Fibroblast of lung (primary cell): ENCODE measurements at places on chromosomes 12 and 14. TPM values are rescaled to one million over a fixed set of nuclear protein-coding genes. Genes with fewer than 3 reads are reported as not detected.

Gene FAM222A
- total RNA-seq, result under 0.01 TPM in 1 of 2 replicates, not detected in the other

Gene THTPA
- total RNA-seq, result 23.4 and 24.1 TPM in 2 replicates

Gene TAS2R46
- 1.5 and 2.0 TPM in 2 replicates for total RNA-seq

Gene C12orf50
- under 0.01 TPM in 1 of 2 replicates, not detected in the other for total RNA-seq

Gene SLC10A1
- not detected in 2 replicates for total RNA-seq

Gene C2CD5
- total RNA-seq, result 26.2 and 37.7 TPM in 2 replicates

Gene EFS
- 8.5 and 12.2 TPM in 2 replicates for total RNA-seq

Gene C12orf54
- total RNA-seq, result not detected in 2 replicates

Gene GLS2
- total RNA-seq, result under 0.01 and 0.17 TPM in 2 replicates

Gene ALKBH2
- 20.8 and 28.0 TPM in 2 replicates for total RNA-seq

Gene CLEC1B
- total RNA-seq, result not detected in 2 replicates

Gene TAS2R31
- 2.6 and 3.6 TPM in 2 replicates for total RNA-seq

Gene MYF6
- under 0.01 TPM in 1 of 2 replicates, not detected in the other for total RNA-seq

Gene KLHL33
- 0.26 and 1.5 TPM in 2 replicates for total RNA-seq

Gene SDR9C7
- not detected in 2 replicates for total RNA-seq

Gene LRRC10
- not detected in 2 replicates for total RNA-seq

Gene ZNF140
- total RNA-seq, result 38.0 and 54.8 TPM in 2 replicates

Gene SIX1
- 1.8 and 8.3 TPM in 2 replicates for total RNA-seq
